Stimulated activated CD8-positive, alpha-beta memory T cell treated with anti-CD3 and anti-CD28 coated beads, Interleukin-2, amount 100 ng/mL, for 1 hour (primary cell): ENCODE measurements at places on chromosomes 4 and X.

- DNase-seq: no peak
Observed at GRCh38 chr4:30717208-30718020, 2.8 kb upstream of the PCDH7 start.

DNA sequence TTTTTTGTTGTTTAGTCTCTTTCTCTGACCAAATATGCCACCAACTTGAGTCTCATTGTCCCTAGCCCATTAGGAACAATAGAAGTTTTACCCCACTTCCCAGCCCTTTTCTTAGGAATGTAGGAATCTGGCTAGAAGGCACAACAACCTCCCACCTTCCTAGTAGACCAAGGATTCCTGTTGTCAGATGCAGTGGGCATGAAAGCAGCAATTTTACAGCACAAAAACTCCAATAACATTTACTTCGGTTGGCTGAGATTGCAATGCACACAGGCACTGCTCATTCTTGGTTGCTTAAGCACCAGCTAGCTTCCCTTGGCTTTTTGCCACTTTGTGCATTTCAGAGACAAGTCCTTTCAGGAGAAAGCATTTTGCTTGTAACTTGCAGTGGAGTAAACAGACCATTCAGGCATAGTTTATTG lies 312.8 kb downstream of the TENM3 start:
- no peak for DNase-seq

GRCh38 chrX:48919360-48919841 lies 577 bp upstream of the PIM2 start:
- no peak for DNase-seq

- DNase-seq: no peak
Observed at GRCh38 chr4:37540486-37540885, 145.7 kb downstream of the RELL1 start.

- DNase-seq: no peak
Observed at GRCh38 chr4:147011411-147011810, 65.7 kb upstream of the TTC29 start.

DNA sequence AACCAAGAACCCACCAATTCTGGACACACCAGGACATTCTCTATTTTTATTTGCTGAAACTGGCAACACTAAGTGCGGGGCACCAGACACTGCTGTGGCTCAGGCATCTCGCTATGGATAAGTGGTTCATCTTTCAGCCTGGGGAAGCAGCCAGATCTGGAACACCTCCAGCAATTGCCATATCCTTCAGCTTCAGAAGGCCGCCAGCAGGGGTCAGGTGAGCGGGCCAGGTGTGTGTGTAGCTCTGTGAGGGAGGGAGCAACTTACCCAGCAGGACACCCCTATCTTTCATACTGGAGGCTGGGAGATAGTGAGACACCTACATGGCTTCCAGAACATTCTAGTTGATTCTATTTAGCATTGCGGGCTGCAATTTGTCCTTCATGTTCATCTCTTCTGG lies 57.0 kb upstream of the GBA3 start:
- no peak for DNase-seq

GRCh38 chrX:7047951-7048350 lies 99.6 kb upstream of the STS start:
- no peak for DNase-seq

DNA sequence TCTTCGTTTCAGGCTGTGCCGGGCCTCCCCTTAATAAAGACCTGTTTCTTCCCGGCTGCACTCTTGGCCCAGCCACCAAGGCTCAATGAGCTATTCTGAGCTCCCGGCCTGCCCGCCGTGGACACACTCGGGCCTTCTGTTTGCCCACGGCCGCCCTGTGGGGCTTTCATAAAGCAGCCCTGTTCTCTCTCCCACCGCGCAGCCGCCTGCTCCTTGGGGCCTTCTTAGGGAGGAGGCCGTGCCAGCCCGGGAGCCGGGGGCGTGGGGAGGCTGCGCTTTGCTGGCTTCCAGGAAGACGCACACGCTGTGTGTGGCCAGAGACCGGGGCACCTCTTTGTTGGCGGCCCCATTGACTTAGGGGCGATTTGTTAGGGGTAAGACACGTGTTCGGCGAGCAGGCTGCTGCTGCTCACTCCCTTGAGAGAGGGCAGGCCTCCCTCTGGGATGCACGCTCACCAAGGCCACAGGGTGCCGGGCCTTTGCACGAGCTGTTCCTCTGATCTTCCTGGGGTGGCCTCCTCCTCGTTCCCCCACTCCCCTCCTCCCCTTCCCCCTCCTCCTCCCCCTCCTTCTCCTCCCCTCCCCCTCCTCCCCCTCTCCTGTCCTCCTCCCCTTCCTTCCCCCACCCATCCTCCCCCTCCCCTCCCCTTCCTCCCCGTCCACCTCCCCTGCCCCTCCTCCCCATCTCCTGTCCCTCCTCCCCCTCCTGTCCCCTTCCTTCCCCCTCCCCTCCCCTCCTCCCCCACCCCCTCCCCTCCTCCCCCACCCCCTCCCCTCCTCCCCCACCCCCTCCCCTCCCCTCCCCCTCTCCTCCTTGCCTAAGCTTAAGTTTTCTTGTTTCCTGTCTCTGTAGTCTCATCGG lies 11.3 kb downstream of the BLOC1S4 start:
- no peak for DNase-seq

- no peak for DNase-seq
Observed at GRCh38 chr4:20256381-20256881, 4.7 kb downstream of the SLIT2 start.

DNA sequence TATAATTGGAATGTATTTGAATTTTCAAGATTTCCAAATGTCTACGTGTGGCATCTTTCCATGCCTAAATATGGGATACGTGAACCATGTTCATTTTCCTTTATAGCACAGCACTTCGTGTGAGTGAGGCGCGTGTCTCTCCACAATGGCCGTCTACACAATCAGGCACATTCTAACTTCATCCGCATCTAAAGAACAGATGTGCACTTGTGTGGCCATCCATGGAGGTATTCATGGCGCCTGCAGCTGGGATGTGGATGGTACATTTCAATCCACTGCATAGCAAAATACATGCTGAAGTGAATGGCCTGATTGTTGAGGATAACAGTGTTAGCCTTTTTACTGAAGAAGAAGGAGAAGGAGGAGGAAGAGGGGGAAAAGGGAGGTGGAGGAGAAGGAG lies 34.5 kb upstream of the TRIM2 start:
- DNase-seq: no peak

GRCh38 chr4:184962125-184962638 lies 56.1 kb upstream of the HELT start:
- DNase-seq: no peak

GRCh38 chr4:132026816-132027215 lies 1122.3 kb upstream of the PCDH10 start:
- DNase-seq: no peak

DNA sequence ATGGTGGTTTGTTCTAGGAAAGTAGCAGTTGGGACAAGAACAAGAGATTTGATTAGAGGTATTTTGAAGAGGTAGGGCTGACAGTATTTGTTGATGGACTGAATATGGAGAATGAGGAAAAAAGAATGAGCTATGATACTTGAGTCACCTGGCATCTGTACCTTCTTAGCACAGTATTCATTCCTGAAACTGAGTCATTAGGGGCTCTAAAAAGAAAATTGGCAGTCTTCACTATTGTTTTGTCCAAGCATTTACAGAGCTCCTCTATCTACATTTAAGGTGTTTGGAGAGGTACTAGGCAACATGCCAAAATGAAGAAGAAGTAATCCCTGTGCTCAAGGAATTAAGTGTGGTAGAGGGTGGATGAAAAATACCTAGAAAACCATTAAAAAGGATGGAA lies 165.8 kb downstream of the SHROOM4 start:
- no peak for DNase-seq

DNA sequence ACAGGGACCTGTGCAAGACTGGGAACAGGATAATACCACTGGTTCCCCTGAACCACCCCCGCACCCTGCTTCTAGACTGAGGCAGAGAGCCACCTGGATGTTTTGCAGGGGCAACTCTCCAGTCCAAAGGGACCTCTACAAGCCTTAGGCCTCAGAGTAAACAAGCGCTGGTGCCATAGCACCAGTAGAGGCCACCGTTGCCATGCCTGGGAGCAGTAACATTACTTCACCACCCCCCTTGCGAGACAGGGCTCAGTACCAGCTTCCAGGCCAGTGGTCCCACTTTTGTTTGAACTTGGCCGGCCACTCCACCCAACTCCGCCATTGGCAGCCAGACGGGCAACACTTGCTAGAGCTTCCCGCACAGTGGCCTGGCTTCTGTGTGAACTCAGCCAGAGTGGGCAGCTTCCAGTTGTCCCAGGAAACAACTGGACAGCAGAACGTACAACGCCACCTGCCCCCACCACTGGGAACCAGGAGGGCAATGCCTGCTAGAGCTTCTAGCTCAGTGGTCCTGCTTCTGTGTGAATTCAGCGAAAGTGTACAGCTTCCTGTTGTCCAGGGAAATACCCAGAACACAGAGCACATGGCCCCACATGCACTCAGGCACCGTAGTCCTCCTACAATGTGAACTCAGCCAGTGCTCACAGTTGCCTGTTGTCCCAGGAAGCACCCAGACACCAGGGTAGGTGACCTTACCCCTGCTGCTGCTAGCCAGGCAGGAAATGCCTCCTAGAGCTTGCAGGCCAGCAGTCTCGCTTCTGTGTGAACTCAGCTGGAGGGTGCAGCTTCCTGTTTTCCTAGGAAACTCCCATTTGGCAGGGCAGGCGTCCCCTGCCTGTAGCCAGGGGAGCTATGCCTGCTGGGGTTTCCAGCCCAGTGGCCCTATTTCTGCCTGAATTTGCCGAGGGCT lies 39.9 kb upstream of the PCDH19 start:
- DNase-seq: no peak

DNA sequence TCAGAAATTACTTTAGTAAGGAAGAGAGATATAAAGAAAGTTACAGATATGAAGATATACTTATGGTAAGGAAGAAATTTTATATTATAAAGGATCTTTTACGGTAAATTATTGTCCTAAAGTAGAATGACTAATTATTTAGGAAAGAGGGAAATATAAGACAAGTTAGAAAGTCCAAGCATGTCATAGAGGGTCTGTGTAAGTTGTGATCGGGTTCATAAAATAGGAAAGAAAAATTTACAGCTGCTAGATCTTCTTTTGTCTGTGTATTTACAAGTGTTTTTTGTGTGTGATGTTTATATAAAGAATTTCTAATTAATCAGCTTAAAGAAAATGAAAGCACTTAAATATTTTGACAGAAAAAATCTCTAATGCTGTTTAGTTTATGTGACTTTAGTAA lies 1054.9 kb upstream of the DIAPH2 start:
- no peak for DNase-seq

DNA sequence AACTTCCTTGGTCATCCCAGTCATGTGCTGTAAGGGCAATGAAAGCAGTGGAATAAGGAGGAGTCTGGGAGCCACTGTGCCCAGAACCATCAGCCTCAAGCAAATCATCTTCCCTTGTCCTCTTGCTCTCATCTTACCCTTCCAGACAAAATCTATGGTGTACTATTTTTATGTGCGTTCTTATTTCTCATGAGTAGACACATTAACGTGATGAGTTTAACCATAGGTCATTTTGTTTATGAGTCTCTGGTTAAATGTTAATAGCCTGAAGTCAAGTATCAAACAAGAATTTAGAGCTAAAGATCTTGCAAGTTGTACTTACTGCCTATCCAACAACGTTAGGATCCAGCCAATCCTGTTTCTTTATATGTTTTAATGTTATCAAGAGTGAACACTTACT lies 495.3 kb downstream of the SPRY1 start:
- no peak for DNase-seq

DNA sequence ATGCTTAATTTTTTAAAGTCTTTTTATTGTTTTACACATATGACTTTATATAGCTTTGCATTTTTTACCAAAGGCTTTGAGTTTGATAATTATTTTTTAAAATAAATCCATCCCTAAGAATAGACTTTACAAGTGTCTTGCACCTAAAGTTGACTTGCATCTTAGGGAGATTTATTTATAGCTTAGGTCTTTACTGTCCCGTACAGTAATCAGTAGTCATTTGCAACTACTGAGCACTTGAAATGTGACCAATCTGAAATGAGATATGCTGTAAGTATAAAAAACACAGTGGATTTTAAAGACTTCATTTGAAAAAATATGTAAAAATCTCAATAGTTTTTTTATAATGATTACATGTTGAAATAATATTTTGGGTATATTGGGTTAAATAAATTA lies 19.2 kb downstream of the TBC1D1 start:
- no peak for DNase-seq

DNA sequence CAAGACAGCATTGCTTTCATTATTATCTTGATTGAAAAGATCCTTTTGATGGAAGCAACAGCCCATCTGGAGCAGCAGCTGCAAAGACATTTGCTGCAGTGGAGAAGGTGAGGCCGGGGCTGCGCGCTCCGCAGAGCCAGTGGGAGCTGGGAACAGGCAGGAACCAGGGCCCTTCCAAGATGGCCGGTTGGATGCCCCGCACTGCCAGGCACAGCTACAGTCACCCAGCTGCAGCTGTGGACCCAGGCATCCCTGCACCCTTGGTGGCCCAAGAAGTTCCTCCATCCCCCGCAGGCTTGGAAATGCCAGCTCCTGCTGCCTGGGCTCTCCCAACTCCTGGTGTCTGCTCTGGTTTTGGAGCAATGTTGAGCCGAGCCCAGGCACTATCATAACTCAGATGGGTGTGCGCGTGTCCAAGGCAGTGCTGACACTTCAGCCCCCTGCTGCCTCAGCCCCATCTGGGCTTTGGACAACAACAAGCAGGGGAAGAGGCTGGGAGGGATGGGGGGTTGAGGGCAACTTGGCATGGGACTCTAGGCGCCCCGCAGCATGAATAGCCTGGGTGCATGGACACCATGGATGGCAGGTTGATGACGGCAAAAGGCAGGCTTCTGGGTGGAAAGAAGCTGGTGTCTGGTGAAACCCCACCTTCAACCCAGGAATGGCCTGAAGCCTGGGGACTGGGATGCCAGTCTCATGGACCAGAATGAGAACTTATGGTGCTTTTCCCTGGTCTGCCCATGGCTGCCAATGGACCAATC lies 371.8 kb downstream of the FSTL5 start:
- DNase-seq: no peak

- DNase-seq: no peak
Observed at GRCh38 chr4:151029537-151029936, 14.5 kb upstream of the LRBA start.

DNA sequence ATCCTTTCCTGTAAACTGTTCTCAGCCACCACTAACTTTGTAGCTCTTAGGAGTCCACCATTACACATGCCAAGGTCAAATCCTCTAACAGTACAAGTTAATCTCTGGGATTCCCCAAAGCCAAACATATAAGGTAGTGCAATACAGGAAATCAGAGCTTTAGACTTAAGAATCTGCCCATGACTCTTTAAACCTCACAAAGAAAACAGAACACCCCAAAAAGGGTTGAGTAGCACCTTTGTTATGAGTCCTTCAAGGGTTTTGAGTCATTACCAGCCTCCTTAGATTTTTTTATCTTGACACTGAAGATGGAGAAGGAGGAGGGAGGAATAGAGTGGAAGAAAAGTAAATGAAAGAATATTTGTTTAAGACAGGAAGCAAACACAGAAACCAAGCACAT lies 243.9 kb upstream of the SPANXN1 start:
- no peak for DNase-seq

GRCh38 chr4:92303621-92304027 lies at the start of gene GRID2:
Gene GRID2, plus strand, starts transcription at chr4:92303966.
- DNase-seq: no peak

DNA sequence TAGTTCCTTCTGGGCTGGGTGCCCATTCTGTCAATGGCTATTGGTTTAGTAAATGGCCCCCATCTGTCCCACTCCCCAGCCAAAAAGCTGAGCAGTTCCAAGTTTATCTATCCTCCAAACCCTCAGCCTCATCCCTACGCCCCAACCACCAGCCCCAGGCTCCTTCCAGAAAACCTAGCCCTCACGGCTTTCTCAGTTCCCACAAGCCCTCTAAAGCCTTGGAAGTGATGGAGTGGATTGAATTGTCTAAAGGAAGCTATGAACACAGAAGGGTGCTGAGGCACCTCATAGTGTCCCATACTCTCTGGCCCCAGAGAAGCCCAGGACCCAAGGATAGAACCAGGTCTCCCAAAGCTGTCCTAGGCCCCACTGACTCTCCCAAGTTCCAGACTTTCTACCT lies 75.6 kb upstream of the EFNB1 start:
- DNase-seq: no peak
